H54 (cell line): ENCODE measurements at places on chromosomes 2 and 18.

GRCh38 chr2:192150166-192150565, 44.6 kb downstream of the TMEFF2 start:
- DNase-seq, result no peak

GRCh38 chr2:183026424-183026823, 11.8 kb downstream of the NCKAP1 start:
- no peak for DNase-seq

DNA sequence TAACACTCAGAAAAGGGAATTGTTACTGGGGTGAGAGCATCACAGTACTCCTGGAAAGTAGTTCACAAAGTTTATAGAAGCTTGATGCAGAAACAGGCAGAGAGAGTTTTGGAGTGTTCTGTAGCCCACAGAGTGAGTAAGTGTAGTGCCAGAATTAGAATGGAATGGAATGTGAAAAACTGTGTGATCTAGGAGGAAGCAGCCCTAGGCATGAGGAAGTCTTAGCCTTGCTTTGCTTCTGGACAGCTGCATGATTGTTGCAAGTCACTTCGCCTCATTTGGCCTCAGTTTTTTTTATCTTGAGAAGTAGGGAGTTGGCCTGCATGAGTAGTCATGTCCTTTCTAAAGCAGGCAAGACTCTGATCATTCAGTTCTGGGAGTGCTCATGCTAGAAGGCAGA, 10.9 kb downstream of the SERPINB12 start:
- DNase-seq, result no peak

DNA sequence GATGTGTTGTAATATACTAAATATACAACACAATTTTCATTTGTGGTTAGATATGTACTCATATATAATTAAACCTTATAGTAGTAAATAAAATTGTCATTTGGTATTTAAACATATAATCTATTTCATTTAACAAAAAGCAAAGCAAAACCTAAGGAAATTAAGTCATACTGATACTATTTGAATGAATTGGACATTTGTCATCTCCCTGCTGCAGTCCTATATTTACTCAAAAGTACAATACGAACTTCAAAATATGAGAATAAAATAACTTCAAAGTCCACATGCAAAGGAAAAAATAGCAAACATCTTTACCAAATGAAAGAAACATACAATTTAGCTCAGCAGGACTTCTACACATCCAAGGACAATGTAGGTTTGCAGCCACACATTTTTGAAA, 11.8 kb upstream of the HAT1 start:
- no peak for DNase-seq

GRCh38 chr2:52710810-52711618, 1056.6 kb upstream of the CHAC2 start:
- DNase-seq, result no peak

DNA sequence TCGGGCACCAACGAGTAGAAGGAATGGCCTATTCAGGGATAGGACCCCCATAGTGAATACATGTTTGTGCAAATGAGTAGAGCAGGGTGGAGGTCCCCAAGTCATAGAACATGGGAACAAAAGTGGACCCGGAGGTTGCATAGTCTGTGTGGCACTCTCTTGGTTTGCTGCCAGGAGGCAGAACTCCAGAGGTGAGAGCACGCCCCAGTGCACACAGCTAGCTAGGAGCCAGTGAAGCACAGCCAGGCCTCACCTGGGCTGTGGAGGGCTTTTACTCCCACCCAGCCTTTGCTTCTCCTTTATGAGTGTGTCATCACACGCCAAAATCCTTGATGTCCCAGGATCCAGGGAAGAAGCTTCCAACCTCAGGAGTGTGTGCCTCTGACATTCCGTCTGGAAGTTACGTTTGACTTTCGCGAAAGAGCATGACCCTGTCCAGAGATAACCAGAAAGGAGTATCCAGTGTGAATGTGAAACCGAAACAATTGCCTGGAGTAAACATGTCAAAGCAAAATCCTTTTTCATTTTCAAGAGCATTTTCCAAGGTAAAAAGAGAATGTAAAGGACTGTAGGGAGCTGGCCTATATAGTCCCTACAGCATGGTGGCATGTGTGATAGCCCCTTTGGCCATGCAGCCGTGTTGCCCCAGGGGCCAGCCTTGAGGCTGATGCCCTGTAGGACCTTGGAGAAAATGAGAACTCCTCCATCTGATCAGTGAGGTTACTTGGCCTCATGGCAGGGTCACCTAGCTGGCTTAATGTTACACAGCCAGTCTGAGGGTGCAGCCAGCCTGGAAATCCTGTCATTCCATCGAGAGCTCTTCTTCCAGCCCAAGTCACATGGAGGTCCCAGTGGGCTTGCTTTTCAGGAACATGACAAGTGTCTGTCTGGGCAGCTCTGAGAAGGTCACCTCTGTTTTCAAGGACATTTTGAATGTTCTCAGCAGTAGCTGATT, 8.8 kb downstream of the TRIB2 start:
- DNase-seq, result no peak

- no peak for DNase-seq
Observed at GRCh38 chr18:6370886-6371635, 43.6 kb downstream of the L3MBTL4 start.

- DNase-seq, result no peak
Observed at GRCh38 chr2:68659081-68659480, 15.7 kb downstream of the PROKR1 start.

DNA sequence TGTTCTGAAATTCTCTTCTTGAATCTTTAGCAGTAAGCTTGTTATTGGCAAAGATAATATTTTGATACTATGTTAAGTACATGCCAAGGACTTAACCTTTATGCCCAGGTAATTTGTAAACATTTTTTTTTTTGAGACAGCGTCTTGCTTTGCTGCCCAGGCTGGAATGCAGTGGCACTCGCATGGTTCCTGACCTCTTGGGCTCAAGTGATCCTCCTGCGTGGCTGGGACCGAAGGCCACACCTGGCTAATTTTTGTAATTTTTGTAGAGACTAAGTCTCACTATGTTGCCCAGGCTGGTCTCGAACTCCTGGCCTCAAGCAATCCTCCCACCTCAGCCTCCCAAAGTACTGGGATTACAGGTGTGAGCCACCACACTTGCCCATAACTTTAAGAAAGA, 35.7 kb upstream of the ZCCHC2 start:
- DNase-seq, result no peak

DNA sequence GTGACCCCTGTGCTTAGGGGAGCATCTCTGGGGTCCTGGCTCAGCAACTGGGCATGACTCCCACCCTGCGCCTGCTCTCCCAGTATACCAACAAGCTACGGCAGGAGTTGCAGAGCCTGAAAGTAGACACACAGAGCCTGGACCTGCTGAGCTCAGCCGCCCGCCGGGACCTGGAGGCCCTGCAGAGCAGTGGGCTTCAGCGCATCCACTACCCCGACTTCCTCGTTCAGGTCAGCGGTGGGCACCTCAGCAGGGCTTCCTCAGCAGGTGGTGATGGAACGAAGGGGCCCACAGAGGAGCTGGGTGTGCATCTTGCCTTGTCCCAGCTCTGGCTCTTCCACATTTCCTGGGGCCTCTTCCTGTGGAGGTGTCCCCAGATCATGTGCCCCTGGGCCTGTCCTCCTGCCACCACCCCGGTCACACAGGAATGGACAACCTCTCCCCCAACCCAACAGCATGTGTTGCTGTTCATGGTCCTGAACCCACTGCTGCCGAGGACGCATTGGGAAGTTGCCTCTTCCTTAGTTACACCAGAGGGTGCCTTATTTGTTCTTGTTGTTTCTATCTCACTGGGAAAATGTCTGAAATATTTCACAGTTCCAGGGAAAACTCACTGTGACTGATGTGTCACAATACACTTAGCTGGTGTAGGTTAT, 10.8 kb downstream of the PROM2 start:
- DNase-seq, result no peak

- no peak for DNase-seq
Observed at GRCh38 chr18:3424280-3424890, 25.6 kb upstream of the TGIF1 start.

GRCh38 chr2:54599914-54600313, 123.5 kb upstream of the EML6 start:
- DNase-seq, result no peak

- peak; percentile 27 for DNase-seq
Observed at GRCh38 chr2:227106845-227107759, 56.9 kb downstream of the COL4A4 start.

DNA sequence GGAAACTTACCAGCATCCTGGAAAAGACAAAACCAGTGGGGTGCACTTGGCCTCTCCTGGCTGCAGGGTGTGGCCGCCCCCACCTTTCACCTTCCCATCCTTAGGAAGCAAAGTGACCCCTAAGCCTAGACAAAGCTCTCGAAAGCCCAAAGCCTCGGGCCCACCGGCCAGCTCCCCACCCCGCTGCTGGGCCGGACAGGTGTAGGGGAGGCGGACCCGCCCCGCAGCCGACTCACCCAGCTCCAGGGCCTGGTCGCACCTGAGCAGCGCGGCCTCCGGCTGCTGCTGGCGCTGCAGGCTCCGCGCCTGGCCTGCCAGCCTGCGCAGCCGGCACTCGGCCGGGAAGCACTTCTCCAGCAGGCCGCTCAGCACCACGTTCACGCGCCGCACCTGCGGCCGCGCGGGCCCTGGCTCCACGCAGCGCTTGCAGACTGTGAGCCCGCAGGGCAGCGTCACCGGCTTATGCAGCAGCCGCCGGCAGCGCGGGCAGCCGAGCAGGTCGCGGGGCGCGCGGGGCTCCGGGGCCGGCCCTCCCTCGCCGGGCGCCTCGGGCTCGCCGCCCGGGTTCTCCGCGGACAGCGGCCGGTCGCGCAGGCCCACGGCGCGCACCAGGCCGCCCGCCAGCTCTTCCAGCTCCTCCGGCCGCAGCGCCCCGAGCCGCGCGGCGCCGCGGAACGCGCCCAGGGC, 979 bp downstream of the LONRF2 start:
- DNase-seq, result peak; percentile 45

- DNase-seq, result no peak
Observed at GRCh38 chr2:139495851-139496250, 715.7 kb upstream of the NXPH2 start.

- no peak for DNase-seq
Observed at GRCh38 chr2:133415210-133415876, 152.9 kb downstream of the NCKAP5 start.

- DNase-seq, result no peak
Observed at GRCh38 chr2:156321243-156321904, 11.1 kb downstream of the NR4A2 start.

- DNase-seq, result no peak
Observed at GRCh38 chr2:206096876-206097275, 10.9 kb upstream of the INO80D start.

GRCh38 chr2:135674453-135674852, 67.2 kb upstream of the UBXN4 start:
- no peak for DNase-seq

GRCh38 chr18:30328839-30329238, 713.7 kb downstream of the DSC3 start:
- no peak for DNase-seq

DNA sequence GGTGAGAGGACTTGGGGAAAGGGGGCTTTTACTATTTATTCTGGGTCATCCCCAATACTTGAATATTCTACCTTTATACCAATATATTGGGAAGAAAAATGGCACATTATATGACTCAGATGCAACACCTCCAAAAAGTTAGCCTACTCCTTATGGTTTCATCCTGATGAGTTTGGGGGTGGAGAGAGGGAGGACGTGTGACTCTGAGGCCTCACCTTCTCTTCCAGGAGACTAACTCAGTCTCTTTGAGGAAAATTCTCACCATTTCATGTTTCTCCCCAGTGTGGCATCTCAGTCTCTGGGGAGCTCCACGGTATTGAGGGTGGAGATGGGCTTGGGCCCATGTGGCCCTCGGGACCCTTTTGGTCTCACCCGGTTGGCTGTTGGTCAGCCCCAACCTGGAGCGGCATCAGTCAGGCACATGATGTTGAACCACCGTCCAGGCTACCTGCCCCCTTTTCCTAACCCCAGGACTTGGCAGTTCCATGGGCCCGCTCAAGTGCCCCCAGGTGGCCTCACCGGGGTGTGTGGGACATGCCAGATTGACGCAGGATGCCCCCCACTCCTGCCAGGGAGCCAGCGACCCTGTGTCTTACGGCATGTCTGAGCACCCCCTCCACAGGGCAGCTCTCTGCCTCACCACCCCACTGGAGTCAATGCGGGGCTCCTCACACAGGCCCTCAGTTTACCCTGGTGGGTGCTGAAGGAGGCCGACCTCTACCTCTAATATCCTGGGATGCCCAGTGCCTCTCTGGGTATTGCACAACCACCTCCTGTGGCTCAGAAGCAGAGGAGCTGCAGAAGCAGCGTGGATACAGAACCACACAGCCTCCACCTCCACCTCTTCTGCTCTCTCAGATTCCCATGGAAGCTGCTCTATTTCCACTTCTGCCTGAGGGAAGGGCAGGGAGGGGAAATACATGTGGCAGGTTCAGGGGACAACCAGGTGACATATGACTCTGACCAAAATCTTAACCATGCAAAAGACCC, 297.4 kb downstream of the EIPR1 start:
- no peak for DNase-seq

GRCh38 chr2:205769879-205770278, 87.6 kb downstream of the NRP2 start:
- no peak for DNase-seq

DNA sequence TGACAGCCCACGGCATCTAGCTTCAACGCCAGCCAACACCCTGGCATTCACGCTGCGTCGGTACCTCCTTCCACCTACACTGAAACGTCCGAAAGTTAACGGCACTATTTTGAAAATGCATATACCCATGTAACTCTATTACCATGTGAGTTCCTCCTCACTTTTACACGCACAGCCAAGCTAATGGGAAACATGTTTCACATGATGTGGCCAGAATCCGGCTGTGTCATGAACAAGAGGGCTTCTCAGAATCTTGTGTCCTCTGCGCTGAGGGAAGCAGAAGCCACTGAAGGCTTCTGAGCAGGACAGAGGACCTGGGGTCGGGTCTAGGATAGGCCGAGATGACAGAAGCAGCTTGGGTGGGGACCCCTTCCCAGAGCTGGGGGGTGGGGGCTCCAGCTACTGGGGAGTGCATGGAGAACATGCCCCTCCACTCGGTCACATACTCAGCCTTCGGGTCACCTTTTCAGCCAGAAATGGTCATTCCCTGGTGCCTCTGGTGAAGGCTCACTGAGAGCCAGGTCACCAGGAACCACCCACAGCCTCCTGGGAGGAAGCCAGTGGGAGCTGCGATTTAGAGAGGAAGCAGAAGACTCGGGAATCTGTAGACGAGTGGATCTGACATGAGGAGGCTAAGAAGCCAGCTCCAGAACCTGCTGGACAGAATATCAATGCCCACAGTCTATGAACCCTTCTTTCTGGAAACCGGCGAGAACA, 41.5 kb downstream of the HDAC4 start:
- no peak for DNase-seq

DNA sequence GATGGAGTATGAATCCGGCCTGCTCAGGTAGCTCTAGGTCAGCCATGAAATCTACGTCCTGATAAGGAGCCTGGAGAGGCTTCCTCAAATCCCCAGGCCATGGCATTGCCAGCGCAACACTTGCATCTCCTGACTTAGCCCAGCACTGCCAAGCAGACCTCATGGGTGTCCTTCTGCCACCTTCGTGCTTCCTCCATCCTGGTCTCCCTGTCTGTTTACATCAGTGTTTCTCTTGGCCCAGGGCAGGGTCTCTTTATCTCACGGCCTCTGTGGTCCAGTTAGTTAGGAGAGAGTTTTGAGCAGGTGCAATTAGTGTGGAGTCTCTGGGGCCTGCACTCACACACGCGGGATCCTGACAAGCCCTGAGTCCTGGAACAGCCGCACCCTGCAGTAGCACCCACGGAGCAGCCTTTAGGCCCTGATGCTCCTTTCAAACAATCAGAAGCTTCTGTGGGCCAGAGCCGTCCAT, 193.1 kb upstream of the ARL4C start:
- DNase-seq, result no peak
